Activated CD4-positive, alpha-beta T cell treated with anti-CD3 and anti-CD28 coated beads, Interleukin-2, amount 50 U/mL, for 1 hour (primary cell): ENCODE measurements at places on chromosomes 4 and X.
A peak's percentile ranks its signal among the peaks of the same experiment; 100 is the strongest.

- DNase-seq = no peak
These were observed 28.8 kb upstream of the FGF13 start for GRCh38 chrX:138740341-138740740.

DNA sequence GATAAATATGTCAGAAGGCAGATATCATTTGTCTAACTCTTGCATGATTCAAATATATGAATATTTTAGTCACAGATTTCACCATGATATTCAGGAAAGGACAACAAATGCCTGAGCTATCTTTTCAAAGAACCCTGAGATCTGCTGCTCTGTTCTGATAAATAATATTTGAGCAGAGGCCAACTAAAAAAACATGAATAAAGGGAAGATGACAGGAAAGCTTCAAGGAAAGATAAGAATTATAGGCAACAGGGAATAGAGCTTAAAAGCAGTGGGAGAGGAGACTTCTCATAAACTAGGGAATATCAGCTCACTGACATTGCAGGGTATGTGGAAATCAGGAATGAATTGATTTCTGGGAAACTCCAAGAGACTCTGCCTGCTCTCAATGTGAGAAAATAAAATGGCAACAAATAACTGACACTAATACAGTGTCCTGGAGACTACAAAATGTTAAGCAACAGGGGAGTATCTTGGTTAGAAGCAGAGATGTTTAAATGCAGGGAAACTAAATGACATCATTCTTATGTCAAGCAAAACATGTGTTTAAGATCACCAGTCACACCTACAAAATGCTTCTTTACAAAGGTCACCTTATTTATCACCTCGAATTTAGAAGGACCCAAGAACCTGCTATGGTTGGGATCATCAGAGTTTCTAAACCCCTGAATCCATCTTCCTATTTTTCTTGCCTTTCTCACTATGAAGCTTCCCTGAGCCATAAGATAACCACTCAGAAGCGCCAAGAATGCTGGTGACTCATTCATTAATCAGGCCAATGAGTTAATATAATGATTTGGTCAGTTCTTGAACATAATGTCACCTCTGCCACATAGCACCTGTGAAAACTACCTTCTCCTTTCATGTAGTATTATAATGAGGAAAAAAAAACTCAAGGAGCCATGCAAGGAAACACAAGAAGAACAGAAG, 78.1 kb downstream of the NDST3 start:
- DNase-seq = no peak

- DNase-seq = no peak
These were observed 1.2 kb downstream of the DYNLT3 start for GRCh38 chrX:37846141-37846540.

GRCh38 chr4:128286474-128287058, 1.0 kb downstream of the PGRMC2 start:
- peak; percentile 5 for DNase-seq

GRCh38 chr4:40144716-40145115, 52.1 kb upstream of the RHOH start:
- DNase-seq = no peak

DNA sequence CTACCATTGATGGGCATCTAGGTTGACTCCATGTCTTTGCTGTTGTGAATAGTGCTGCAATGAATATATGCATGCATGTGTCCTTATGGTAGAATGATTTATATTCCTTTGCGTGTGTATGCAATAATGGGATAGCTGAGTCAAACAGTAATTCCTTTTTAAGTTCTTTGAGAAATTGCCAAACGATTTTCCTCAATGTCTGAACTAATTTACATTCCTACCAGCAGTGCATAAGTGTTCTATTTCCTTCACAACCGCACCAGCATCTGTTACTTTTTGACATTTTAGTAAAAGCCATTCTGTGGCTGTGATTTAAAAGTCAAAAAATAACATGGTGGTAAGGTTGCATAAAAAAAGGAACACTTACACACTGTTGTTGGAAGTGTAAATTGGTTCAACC, 103.1 kb upstream of the FAM47B start:
- DNase-seq = no peak

- DNase-seq = peak; percentile 17
These were observed 6.9 kb downstream of the PJA1 start for GRCh38 chrX:69158166-69158980.
